ENCODE measurements at places on chromosomes 12 and 14.

GRCh38 chr14:63840981-63841380 is 11.8 kb upstream of the SYNE2 start:
- DNase-seq, result peak; percentile 50

DNA sequence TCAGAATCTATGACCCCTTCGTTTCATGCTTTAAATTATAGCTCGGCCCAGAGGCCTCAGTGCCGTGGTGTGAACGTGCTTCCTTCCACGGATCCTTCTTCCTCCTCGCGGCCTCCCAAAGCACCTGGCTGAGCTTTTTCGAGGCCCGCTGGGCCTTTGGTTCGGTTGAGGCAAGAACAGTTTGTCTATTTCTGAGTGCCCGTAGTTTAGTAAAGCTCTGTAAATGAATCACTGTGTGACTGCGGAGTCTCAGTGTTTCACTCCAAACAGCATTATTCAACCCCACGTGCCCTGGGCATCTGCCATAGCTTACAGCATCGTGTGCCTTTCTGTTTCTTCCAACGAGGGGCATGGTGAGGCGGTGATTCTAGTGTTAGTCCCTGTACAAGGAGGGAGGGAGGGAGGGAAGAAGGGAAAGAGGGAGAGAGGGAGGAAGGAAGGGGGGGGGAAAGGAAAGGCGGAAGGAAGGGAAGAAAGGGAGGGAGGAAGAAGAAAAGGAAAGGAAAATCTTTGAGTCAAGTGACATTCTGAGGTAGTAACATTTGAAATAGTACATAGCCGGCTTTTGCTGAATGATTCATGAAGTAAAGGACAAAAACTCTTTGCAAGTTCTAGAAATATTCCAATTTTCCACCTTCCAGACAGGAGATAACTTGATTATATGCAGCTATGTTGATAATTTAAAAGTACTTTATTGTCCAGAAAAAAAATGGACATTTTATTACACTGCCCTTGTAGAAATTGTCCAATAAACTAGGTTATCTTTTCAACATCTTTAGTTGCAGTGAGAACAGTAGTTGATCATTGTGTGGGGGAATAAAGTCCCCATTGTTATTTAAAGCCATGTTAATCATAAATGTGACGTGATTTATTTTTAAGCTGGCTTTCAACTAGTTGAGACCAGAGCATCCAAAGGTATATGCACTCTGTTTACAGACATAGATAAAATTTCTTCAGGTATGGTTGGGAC is 1.2 kb upstream of the TRIM9 start:
- DNase-seq, result no peak

- no peak for DNase-seq
Measured at GRCh38 chr14:98345161-98345560, 926.8 kb downstream of the BCL11B start.

DNA sequence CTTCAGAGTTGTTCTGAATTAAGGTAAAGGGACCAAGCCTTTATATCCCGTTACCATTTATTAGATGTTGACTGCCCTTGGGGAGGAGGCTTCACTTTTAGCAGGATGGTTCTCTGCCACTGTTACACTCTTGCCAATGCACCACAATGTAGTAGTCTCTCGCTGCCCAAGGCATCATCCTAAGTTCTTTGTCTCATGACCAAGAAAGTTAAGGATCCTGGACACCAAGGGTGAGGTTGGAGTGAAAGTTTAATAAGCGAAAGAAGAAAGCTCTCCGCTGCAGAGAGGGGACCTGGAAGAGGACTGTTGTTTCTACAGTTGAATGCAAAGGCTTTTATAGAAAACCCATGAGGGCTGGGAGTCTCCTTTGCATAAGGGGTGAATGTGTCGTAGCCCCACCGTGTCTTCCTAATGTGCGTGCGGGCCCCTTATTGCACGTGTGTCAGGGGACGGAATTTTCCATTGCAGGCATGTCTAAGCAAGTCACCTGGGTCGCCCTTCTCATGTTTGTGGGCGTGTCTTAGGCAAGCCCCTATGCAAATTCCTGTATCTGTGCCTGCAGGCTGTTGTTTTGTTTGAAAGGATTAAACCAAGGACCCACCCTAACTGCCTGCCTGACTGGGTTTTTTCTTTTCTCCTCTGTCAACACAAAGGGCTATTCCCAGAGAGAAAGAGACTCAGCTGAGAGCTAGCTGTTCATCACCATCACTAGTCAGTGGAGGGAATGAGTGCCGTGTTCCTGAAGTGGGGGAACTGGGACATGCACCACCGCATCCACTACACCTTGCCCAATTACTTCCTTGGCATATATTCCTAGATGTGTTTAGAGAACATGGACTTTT is 17.6 kb upstream of the RNASE1 start:
- no peak for DNase-seq

DNA sequence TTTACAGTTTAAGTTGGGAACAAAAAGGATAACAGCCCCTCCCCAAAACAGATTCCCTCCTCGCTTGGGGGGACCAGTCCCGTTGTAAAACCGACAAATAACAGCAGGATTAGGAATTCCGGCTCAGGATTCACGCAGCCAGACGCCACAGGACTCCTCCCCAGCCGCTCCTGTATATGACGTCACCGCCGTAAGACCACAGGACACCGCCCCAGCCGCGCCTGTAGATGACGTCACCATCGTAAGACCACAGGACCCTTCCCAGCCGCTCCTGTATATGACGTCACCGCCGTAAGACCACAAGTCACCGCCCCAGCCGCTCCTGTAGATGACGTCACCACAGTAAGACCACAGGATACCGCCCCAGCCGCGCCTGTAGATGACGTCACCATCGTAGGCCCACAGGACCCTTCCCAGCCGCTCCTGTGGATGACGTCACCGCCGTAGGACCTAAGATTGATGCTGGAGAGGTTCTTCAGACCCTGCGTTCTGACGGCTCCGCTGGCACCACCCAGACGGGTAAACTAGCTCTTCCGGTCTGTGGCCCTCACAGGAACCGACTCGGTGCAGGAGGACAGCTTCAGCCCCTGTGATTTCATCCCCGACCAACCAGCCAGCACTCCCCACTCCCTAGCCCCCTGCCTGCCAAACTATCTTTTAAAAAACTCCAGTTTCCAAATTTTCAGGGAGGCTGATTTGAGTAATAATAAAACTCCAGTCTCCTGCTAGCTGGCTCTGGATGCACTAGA is 43.9 kb upstream of the FBRSL1 start:
- peak; percentile 74 for DNase-seq

GRCh38 chr12:31007153-31007495 is 66.5 kb upstream of the DDX11 start:
- no peak for DNase-seq

DNA sequence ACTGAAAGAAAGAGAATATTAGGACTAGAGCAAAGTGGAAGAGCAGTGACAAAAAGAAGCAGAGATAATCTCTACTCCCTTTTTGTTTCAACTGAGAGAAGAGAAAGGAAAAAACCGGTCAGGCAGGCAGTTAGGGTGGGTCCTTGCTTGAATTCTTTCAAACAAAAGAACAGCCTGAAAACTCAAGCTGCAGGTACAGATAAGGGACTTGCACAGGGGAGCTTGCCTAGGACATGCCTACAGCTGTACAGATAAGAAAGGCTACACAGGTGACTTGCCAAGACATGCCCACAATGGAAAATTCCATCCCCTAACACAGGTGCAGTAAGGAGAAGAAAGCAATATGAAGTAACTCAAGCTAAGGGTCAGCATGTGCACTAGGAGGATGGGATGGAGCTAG is 532.2 kb upstream of the MIS18BP1 start:
- DNase-seq, result no peak

DNA sequence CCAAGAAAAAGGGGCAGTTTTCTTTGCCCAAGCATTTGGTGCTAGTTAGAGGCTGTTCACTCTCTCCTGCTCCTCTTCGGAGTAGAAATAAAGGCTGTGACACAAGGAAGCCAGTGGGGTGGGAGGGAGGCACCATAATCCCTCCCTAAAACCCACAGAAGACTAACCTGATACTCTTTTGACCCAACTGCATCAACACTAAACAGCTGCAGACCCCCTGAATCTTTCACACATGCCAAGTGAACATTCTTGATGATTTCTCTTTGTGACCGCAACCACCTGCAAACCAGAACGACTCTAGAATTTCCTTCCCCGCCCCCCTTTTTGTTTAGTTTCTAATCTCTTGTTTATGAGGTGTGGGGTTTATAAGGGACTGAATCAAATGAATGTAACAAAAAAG is 175.8 kb upstream of the BCL2L14 start:
- no peak for DNase-seq

- no peak for DNase-seq
Measured at GRCh38 chr12:80681287-80681686, 26.1 kb upstream of the MYF6 start.

DNA sequence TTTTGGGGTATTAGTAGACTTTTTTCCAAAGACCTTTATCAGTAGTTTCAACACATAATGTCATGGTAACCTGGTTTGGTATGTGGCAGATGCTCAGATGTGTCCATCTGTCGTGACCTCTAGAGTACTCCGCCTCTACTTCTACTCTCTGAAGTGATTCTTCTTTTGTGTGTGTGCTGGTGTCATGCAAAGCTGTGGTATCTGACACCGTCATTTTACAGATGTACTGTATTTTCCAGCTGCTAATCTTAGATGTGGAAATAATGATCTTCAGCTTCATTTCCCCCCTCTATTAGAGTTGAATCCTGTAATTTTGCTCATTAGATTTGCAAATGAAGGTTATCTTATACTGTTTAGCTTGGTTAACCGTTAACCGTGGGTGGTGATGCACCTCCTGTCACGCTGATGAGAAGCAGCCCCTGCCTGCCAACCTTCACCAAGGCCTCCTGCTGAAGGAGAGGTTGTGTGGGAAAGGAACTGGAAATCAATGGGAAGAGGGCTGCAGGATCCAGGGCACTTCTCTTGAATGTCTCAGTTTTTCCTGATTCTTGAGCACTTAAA is 222.4 kb upstream of the AMIGO2 start:
- no peak for DNase-seq

DNA sequence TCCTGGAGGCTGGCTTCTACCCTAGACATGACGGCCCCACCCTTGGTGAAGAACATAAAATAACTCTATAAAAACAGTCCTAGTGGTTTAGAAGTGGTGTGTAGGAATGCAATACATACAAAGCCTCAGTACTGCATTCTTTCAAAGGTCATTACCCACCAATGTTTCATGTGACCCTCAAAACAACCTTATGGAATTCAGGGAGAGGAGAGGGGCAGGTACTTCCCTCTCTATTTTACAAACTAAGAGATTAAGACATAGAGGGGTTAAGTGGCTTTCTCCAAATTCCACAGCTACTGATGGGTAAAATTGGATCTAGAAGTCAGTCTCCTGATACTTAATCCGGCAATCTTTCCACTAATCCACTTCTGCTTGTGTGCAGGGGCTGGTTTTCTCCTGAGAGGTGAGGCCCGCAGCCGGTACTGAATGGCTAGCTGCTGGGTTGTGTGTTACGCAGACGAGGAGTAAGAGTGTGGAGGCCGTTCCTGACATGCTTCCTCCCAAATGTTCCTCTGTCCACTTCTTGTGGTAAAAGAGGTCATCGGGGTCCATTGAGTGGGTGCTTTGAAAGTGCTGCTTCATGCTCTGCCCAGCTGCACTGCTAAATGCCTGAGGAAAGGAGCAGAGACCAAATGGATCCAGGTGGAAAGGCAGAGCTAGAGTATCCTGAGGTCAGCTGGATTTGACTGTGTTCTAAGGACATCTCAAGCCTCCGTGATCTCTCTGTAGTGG is 16.2 kb downstream of the SLC7A8 start:
- no peak for DNase-seq

DNA sequence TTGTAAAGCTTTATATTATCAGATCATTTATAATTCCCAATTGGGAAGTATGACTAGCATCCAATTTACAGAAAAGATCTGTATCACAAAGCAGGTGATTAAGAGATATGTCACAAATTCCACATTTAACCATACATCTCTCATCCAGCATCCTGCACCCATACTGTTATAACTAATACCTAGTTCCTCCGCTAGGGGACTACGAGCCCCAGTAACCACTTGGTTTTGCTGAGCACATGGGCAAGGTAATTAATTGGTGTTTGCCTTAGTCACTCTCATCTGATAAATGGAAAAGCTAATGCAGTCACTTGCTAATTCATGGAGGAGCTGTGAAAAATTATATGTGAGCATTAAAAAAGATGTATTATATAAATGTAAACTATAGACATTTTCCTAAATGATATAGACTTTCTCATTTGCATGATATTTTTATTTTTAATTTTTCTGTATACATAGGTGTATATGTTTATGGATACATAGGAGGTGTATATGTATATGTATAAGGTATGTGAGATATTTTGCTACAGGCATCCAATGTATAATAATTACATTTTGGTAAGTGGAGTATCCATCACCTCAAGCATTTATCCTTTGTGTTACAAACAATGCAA is 1031.8 kb downstream of the GALC start:
- no peak for DNase-seq
